ENCODE measurements at places on chromosomes 7 and 10.

GRCh38 chr10:125120053-125120710 lies 40.2 kb downstream of the CTBP2 start:
- DNase-seq = no peak

DNA sequence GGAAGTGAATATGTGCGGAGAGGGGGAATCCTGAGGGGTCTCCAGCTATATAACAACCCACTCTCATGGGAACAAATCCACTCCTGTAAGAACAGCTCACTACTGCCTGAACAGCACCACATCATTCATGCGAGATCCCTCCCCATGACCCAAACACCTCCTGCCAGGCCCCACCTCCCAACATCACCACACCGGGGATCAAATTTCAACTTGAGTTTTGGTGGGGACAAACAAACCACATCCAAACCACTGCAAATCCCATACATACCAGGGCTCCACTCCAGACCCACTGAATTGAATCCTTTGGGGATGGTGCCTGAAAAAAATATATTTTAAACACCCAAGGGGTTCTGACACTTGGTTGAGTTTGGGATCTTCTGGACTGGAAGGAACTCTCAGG lies 181.5 kb upstream of the PLXNA4 start:
- no peak for DNase-seq

- DNase-seq = no peak
These were observed 71.5 kb downstream of the WAPL start for GRCh38 chr10:86449926-86450558.

DNA sequence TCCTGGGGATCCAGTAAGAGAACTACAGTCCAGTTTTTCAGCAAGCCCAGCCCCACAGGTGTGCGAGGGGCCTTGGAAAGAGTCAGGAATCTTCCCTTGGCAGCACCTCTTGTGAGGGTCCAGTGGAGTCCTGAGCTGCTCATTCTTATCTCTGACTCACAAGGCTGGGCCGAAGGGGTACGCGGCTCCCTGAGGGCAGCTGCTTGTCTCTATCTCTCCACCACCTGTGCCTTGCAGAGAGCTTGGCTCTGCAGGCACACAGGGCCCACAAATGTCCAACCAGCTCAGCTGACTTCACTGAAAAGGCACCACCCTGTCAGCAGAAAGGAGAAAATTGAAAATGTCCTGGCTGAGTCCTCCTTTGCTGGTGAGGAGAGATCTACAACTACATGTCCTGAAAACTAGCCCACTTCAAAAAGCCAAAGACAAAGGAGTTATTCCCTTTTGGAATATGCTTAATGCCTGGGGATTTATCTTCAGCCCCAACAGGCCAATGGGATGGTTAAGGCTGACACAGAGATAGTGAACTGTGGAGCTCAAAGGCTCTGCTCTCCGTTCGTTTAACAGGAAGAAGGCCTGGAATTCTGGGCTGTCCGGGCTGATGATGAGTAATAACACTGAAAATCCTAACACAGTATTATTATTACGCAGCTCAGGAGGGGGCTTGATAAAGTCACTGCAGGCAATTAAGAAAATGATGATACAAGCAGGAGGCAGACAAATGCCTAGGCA lies 23.4 kb downstream of the UROS start:
- DNase-seq = no peak

- DNase-seq = no peak
These were observed 70.4 kb downstream of the FAM185A start for GRCh38 chr7:102819151-102819550.

DNA sequence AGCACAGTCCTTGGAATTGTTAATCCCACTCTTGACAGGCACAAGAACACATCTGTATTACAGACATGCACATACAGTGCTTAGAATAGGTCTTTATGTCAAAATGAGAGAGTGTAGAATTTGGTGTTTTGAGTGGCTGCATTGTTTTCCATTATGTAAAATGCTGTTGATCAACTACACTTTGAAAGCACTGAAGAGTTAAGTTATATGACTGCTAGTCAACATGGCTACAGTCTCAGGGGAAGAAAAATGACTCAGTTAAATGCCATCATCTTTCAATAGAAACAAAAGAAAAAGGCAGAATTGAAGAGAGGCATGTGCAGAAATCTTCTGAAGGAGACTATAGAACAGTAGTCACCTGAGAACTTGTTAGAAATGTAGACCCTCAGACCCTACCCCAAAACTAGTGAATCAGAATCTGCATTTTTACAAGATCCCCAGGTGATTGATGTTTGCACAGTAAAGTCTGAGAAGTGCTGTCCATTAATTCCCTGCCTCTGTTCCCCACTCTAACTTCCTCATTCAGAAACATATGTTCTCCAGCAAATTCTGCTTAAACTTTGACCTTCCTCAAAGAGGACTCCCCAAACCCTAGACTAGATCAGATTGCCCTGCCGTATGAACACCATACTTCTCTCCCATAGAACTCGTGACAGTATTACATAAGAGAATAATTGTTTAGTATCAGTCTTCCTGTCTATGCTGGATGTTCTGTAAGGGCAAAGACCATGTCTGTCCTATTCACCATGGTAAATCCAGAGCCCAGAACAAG lies 16.0 kb downstream of the SND1 start:
- DNase-seq = no peak

- DNase-seq = no peak
These were observed 731.2 kb upstream of the IGFBP3 start for GRCh38 chr7:46652317-46652716.

GRCh38 chr7:148672041-148672440 lies 26.7 kb upstream of the CUL1 start:
- DNase-seq = no peak

GRCh38 chr10:48762064-48763042 lies 77.7 kb downstream of the WDFY4 start:
- no peak for DNase-seq

- no peak for DNase-seq
These were observed 46.3 kb downstream of the INSYN2A start for GRCh38 chr10:127150136-127150535.

All from neural crest cell (in vitro differentiated cells).